ENCODE measurements at places on chromosomes 2 and 18.
A peak's percentile ranks its signal among the peaks of the same experiment; 100 is the strongest.

- DNase-seq, result no peak
Observed at GRCh38 chr18:76713432-76713831, 108.9 kb upstream of the ZNF236 start.

- no peak for DNase-seq
Observed at GRCh38 chr2:36356990-36357846, 1.6 kb downstream of the CRIM1 start.

- no peak for DNase-seq
Observed at GRCh38 chr18:12585218-12585617, 72.7 kb downstream of the SPIRE1 start.

- DNase-seq, result no peak
Observed at GRCh38 chr2:160440888-160441287, 52.7 kb downstream of the RBMS1 start.

- DNase-seq, result no peak
Observed at GRCh38 chr2:12087671-12088380, 341.4 kb downstream of the LPIN1 start.

GRCh38 chr2:81589406-81589805 lies 1284.9 kb upstream of the LRRTM1 start:
- no peak for DNase-seq

DNA sequence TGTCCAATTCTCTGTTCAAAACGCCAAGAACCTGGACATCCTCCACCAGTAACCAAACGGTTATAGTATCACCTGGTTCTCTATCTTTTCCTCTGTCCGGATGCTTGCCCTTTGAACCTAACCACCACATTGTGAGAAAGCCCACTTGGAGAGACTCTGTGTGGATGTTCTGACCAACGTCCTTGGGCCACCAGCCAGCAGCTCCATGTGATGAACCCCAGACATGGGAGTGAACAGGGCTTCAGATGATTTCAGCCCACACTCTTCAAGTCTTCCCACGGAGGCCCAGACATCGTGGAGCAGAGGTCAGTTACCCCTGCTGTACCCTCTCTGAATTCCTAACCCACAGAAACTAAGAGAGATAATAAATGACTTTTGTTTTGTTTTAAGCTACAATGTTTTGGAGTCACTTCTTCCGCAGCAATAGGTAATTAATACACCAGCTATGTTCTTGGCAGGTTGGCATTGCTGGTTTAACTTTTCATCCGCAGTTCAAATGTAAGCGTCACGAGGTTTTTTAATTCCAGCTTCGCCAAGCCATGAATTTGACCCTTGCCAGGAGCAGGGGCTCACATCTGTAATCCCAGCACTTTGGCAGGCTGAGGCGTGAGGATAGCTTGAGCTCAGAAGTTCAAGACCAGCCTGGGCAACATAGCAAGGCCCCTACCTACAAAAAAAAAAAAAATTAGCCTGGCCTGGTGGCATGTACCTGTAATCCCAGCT lies 36.1 kb upstream of the ZNF532 start:
- DNase-seq, result no peak

- DNase-seq, result no peak
Observed at GRCh38 chr2:73979686-73980085, 5.0 kb upstream of the TET3 start.

- no peak for DNase-seq
Observed at GRCh38 chr2:35343135-35343534, 1012.4 kb upstream of the CRIM1 start.

- no peak for DNase-seq
Observed at GRCh38 chr2:189726271-189726670, 36.3 kb downstream of the OSGEPL1 start.

DNA sequence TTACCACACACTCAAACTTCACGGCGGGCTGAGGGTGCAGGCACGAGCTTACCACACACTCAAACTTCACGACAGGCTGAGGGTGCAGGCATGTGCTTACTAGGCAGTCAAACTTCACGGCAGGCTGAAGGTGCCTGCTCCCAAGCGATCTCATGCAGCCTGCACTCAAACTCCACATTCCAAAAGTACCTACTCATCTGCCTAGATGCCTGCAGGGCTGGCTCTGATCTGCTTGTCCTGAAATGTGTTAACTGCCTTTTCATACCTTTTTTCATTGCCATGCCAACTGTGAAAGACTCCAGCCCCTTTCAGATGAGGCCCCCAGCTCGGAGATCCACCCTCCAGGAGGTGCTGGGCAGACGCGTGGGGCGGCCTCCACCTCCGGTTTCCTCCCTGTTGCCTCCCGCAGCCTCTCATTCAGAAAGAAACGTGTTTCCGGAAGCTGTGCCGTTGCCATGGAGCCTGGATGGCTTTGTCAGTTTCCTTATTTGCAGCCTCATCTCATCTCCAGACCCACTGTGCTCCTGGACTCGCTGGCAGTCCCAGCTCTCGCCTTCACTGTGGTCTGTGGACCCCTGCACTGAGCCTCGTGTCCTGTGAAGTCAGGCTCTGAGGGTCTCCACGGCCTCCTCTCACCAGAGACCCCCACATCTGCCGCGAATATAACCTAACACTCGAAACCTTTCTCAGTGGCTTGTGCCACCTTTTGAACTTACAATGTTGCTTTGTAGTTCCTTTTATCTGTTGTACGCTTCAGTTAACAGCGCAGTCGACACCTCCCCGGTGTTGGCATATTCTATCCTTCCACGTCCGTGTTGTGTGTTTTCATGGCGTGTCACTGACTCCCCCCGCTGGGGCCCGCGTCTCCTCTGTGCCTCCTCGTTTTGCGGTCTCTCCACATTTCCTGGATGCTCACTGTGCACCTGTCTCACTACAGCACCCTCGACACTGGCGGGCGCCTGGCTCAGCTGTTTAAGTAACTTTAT lies 106.1 kb upstream of the ALKAL2 start:
- peak; percentile 37 for DNase-seq

DNA sequence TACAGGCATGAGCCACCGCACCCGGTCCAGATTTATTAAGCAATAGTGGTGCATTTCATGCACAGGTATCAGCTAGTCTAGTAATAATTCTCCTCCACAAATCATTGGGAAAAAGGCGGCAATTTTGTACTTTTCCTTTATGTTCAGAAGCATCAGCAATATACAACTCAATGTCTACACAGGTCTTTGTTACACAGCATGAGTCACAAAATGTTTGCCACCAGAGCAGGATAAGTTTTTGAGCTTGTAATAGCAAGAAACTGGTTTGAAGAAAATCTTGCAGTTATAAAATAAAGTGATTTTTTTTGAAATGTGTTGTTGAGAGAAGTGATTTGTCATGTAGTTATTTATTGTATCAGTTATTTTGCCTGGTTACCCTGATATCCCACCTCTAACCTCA lies 4.8 kb upstream of the ITPRIPL1 start:
- no peak for DNase-seq

- no peak for DNase-seq
Observed at GRCh38 chr2:167833294-167833693, 414.1 kb downstream of the STK39 start.

DNA sequence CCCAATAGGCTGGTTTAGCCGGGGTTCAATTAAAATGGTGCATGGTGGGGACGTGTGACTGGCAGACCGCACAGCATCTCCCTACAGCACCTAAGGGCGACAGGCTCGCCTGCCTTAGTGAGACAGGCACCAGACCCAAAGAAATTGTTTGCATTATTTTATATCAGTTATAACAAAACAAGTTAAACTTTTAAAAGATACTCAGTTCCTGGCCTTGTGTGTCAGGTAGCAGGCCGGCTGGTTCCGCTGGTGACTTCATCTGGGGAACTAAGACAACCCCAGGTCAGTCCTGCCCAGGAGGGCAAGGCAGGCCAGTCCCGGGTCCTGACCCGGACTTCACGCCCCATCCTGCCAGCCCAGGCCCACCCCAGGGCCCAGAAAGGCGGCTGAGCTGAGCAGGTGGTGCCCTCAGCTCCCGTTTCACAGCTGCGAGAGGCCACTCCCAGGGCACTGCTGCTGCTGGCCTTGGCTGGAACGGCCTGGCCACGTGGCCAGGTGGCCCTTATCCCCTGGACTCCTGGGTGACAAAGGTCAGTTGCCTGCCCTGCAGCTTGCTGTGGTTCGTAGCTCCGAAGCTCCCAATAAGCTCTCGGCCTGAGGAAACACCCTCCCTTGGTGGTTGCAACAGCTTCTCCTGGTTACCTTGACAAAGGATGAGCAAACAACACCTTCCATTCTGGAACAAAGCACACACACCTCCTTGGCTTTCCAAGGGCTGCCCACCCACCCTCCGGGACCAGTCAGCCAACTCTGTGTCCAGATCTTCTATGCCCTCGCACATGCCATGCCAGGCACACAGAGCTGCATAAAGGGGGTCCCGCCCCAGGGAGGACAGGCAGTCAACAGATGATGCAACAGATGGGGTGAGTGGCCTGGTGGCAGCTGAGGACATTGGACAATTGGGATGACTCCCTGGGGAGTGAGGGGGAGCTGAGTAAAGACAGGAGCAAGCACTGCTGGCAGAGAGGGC lies 11.3 kb upstream of the AGXT start:
- DNase-seq, result no peak

- no peak for DNase-seq
Observed at GRCh38 chr18:48600456-48601090, 61.7 kb downstream of the CTIF start.

- DNase-seq, result no peak
Observed at GRCh38 chr2:218883491-218884490, 3.1 kb downstream of the WNT10A start.

GRCh38 chr2:460861-461260 lies 173.0 kb upstream of the ALKAL2 start:
- no peak for DNase-seq

GRCh38 chr2:29293830-29294438 lies 178.7 kb downstream of the CLIP4 start:
- no peak for DNase-seq

DNA sequence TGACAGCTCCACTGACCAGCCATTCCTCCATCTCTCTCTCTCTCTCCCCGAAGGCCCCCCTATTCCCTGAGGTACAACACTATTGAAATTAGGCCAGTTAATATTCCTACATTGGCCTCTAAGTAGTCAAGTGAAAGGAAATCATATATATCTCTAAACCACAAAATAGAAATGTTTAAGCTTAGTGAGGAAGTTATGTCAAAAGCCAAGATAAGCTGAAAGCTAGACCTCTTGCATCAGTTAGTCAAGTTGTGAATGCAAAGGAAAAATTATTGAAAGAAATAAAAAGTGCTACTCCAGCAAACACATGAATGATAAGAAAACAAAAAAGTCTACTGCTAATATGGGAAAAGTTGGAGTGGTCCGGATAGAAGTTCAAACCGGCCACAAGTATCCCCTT lies 301.3 kb upstream of the RBMS1 start:
- no peak for DNase-seq

DNA sequence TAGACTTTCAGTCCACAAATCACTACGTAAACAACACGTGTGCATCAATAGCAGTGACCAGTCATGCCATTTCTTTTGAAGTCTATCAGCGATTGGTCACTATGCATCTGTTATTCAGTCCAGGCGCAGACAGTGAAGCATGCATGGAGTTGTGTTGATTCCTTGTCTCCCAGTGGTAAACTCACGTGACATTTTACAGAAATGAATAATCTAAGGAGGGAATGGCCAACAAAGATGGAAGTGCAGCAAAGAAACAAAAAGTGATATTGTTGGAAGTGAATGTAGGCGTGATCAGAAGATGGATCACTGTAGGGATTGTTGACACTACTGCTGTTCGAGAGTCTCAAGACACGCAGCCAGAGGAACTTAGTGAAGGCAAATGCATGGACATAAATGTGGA lies 317.8 kb upstream of the MGAT5 start:
- no peak for DNase-seq

DNA sequence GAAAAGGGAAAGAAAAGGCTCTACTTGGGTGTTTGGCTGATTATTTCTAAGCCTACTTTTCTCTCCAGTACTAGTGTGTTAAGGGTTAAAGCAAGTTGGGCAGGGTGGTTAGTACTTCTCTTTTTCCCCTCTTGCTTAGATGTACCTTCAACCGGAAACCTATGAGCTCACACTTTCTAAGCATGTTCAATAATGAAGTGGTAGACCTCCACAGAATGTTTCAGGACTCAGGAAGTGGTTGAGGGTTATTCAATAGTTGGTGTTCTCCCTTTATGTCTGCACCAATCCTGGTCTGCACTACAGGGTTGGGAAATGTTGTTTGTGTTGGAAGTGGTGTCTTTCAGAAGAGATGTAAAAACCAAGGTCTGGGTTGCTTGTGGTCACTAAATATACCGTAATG lies 137.1 kb downstream of the ZEB2 start:
- DNase-seq, result no peak

- no peak for DNase-seq
Observed at GRCh38 chr18:73235491-73235890, 367.7 kb upstream of the NETO1 start.

- no peak for DNase-seq
Observed at GRCh38 chr2:70140791-70141211, 50.0 kb downstream of the C2orf42 start.

DNA sequence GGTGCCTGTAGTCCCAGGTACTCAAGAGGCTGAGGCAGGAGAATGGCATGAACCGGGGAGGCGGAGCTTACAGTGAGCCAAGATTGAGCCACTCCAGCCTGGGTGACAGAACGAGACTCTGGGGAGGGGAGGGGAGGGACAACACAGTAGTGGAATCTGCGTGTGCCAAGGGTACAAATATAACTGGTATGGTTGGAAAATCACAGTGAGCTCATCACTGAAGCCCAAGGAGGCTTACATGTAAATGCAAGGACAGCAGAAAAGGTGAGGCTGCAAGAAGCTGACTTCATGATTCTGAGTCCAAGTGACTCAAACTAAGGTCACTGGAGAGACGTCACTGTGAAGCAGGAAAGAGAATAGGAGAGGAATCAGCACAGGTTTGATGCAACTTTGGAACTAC lies 9.2 kb downstream of the SEPTIN10 start:
- DNase-seq, result no peak

Data from activated CD4-positive, alpha-beta T cell treated with anti-CD3 and anti-CD28 coated beads for 1 hour (primary cell).